Stimulated activated CD4-positive, alpha-beta T cell treated with anti-CD3 and anti-CD28 coated beads, Interleukin-12 subunit alpha, Interleukin-12 subunit beta, amount 100 ng/mL, for 4 hours (primary cell): ENCODE measurements at places on chromosomes 11 and 22.

DNA sequence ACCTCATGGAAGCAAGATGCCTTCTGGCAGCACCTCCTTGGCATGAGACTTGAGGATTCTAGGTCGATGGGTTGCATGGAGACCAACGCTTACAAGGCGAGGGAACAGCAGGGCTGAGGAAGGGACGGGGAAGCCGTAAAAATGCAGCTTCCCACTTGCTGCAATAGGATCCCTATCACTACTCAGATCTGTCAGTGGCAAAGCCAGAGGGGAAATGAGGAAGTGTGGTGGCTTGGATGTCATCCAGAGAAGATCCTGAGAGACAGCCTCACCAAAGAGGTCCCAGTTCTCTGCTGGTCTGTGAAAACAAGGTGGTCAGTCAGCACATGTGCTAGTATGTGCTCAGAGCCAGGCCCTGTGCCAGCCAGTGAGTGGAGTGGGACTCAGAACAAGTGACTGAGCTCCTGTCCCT lies 22.2 kb downstream of the CYB5R2 start:
- no peak for DNase-seq

GRCh38 chr11:2830030-2830812 lies 55.4 kb downstream of the CDKN1C start:
- DNase-seq: no peak

DNA sequence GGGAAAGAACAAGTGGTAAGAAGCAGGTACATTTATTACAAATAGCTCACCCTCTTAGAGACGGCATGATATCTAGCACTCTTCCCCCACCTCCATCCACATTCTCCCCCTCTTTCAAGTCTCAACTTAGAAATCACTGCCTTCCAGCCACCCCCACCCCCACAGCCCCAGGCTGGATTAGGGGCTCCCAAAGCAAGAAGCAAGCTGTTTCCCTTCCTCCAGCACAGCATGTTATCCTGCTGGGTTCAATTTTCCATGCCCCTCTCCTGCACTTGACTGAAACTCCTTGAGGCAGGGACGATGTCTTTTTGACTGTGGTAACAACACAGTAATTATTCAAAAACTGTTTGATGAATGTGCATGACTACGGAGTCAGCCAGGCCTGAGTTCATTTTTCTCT lies 350.7 kb downstream of the LARGE1 start:
- DNase-seq: no peak

- DNase-seq: no peak
Measured at GRCh38 chr11:96329419-96329818, 13.6 kb downstream of the MAML2 start.

DNA sequence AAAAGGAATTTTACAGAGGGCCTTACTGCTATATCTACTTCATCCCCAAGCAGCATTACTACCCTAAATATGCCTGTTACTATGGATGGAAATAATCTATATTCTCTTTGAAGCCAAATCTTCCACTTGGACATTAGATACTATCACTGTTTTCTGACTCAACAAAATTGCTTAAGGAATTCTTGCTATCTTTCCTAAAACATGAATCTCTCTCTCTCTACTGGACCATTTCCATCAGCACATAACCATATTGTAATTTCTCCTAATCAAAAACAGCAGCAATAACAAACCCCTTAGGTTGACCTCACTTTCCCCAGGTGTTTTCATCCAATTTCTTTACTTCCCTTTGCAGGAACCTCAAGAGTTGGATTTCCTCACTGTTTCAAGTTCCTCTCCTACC lies 67.9 kb upstream of the BLID start:
- DNase-seq: no peak

- no peak for DNase-seq
Measured at GRCh38 chr11:27921472-27921871, 186.5 kb downstream of the KIF18A start.

- no peak for DNase-seq
Measured at GRCh38 chr22:39724857-39725256, 154.3 kb downstream of the CACNA1I start.

DNA sequence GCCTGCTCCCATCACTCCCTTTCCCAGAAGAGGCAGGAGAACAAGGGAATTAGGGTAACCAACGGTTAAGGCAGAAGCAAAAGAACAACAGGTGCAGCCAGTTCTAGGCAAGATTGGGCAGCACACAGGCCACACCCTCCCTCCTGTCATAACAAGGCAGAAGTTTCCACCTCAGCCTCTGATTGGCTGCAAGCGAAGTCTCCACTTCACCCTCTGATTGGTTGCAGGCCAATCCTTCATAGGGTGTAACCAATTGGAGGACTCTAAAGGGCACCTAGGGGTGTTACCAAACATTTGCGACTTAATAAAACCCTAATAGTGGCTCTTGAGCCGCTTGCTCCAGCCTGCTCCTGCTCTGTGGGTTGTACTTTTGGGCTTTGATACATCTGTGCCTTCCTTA lies 153.8 kb downstream of the CACNA1I start:
- no peak for DNase-seq

DNA sequence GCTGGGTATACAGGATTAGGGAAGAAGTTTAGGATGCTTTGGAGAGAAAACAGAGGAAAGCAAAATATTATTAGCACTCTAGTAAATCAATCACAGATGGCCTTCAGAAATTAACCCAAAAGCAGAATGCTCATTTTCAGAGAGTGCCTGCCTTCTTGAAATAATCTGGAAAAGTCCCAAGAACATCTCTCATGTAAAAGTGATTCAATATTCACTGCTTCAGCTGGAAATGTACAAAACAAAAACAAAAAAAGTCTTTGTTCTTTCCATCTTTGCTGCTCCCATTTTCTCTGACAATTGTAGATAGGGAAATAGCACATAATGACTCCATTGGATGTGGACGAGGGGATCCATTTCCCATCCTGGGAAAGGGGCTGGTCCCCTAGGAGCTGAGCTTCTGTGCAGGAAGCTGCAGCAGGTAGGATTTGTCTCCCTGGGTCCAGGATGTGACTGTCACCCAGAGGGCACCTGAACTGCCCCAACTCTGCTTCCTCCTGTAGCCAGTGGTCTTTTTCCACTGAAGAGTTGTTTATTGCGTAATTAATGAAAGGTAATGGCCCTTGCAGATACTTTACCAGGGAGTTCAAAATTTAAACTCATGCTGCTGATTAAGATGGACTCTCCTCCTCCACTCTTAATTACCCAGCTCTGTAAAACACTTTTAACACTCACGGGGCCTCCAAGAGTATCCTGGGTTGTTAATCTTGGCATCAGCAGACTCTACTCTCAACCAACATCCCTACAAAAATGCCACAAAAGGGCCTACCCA lies 57.9 kb downstream of the SC5D start:
- no peak for DNase-seq

GRCh38 chr11:95567685-95568084 lies 221.9 kb downstream of the FAM76B start:
- DNase-seq: no peak

- no peak for DNase-seq
Measured at GRCh38 chr11:14578541-14578956, 58.4 kb upstream of the PSMA1 start.

- no peak for DNase-seq
Measured at GRCh38 chr11:95279921-95280868, 49.2 kb upstream of the SESN3 start.

DNA sequence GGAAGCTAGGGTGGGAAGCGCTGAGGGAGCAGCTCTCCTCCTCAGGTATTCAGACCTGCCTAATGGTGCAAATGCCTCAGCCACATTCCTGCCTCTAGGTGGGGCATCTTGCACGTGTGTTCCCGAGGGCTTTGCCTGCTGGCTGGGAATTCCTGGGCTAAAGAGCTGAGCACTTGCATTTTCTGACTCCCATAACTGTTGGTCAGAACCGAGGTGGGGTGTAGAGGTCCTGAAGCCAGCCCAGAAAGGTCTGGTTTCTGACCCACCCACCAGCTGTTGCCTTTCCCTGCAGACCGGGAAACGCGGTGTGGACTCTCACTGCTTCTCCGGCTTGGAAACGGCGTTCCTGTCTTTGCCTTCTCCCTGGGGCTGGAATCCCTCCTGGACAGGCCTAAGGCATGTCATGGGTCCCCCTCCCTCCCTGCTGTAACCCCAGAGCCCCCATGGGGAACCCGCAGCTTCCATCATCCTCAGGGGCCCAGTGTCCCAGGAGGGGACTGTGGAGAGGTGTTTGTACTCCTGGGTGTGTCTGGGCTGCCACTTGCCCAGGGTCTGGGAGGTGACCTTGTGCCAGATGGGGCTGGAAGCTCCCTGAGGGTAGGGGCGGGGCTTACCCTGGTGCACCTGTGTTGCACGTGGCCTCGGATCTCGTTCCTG lies 24.0 kb upstream of the SMIM38 start:
- no peak for DNase-seq

- DNase-seq: no peak
Measured at GRCh38 chr11:110086892-110087309, 6.3 kb upstream of the ZC3H12C start.

- no peak for DNase-seq
Measured at GRCh38 chr11:35133656-35134055, 5.3 kb upstream of the CD44 start.

- no peak for DNase-seq
Measured at GRCh38 chr11:34586488-34587281, 34.2 kb upstream of the EHF start.

- DNase-seq: no peak
Measured at GRCh38 chr22:24146194-24146616, 35.1 kb upstream of the SUSD2 start.

DNA sequence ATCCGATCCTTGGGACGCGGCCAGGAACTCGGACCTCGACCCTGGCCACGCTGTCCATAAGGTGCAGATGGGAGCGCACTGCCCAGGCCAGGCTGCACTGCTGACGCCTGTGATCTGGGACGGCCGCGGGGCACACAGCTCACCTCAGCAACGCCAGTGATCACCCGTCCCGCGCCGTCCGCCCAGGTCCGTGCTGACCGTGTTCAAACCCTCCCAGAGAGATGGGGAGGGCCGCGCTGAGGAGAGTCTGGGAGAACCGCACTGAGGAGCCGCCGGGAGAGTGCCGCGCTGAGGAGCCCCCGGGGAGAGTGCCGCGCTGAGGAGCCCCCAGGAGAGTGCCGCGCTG lies 636 bp downstream of the KCNQ1OT1 start:
- peak; percentile 6 for DNase-seq

GRCh38 chr11:30561691-30562415 lies 24.3 kb downstream of the MPPED2 start:
- no peak for DNase-seq

DNA sequence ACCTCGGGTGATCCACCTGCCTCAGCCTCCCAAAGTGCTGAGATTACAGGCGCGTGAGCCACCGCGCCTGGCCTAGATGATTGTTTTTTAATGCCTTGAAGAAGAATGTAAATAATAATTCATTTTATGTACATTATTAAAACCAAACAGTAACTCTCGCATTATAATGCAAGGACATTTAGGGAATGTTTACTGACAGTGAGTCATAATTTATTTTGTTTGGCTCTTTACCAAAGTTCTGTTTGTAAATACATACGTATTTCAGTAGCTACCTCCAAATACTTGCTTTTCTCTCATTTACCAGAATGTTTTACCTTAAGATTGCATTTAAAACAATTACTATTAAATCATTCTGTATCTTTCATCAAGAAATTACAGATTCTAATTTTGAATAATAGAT lies 3.0 kb downstream of the RAB39A start:
- DNase-seq: no peak

- no peak for DNase-seq
Measured at GRCh38 chr11:86156397-86156955, 87.6 kb upstream of the PICALM start.

- DNase-seq: no peak
Measured at GRCh38 chr11:58999291-58999680, 60.0 kb downstream of the GLYATL1 start.

DNA sequence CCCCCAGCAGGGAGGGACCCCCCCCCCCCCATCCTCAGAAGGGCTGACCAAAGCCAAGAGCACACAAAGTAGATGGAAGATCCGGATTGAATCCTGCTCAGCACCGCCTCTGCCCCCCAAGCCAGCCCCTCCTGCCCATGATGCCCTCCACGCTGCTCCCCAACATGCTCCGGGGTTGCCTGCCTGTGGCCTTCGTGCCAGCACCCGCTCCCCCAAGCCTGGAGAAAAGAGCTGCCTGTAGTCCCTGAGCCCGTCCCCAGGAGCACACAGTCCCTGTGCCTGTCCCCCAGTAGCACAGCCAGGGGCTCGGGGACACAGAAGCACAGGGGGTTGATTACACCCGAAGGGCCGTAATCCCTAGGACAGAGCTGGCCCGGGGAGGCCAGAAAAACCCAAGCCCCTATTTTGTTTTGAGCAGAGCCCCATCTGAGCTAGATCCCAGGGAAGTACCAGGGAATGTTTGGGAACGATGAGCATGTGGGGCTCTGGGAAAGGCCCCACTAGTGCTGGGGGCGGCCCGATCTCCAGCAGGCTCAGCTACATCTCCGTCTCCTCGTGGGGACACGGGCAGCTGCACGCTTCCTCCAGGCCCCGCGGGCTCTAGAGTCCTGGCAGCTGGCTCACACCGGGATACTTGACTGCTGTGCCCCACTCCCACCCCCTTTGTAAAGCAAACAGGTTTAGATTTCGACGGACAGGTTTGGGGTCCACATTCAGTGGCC lies 66.7 kb downstream of the PHF21B start:
- no peak for DNase-seq

DNA sequence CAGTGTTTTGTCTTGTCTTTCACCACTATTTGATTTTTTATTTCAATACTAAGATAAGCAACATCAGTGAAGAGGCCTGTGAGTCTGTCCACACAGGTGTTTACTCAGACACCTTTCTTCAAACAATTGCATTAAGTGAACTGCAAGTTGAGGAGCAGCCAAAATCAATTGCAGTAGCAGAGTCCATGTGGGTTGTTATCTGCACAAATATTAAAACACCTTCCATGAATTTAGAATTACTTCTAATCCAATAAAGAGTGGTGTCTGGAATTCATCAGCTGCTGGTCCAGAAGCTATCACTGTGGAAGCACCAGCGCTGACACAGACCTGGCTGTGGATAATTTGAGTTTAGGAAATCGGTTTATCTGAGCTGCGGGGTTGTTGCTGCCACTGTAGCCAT lies 83.5 kb upstream of the FAT3 start:
- DNase-seq: no peak

DNA sequence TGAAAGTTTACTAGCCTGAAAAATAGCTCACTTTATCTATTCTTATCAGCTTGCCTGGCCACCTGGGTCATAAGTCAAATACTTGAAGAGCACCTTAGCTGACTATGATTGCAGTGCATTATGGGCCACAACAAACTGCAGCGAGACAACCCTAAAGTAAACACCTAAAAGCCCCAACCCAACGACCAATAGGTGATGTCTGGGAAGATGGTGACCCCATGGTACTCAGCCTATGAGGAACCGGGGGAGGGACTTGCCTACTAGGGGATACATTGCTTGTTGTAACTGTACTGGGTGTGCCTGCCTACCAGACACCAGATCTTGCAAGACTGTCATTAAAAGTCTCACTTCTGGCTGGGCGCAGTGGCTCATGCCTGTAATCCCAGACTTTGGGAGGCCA lies 35.6 kb upstream of the APOBEC3A start:
- no peak for DNase-seq

DNA sequence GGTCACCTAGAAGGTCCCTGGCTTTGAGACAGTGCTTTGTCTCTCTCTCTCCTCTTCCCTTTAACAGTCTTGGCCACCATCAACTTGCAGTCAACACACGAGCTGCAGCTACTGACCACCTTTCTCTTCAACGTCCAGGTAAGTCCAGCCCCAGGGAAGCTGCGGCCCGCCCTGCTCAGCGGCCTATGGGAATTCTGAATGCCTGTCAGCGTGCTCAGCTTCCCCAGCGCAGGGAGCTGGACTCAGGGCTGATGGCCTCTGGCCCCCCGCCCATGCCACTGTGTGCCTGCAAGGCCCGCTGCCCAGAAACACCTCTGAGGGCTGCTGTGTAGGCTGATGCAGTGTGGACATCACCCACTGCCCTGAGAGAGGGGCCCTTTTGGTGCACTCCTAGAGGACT lies 32.5 kb downstream of the GLB1L2 start:
- no peak for DNase-seq
